ENCODE measurements at places on chromosomes 7 and 10.

DNA sequence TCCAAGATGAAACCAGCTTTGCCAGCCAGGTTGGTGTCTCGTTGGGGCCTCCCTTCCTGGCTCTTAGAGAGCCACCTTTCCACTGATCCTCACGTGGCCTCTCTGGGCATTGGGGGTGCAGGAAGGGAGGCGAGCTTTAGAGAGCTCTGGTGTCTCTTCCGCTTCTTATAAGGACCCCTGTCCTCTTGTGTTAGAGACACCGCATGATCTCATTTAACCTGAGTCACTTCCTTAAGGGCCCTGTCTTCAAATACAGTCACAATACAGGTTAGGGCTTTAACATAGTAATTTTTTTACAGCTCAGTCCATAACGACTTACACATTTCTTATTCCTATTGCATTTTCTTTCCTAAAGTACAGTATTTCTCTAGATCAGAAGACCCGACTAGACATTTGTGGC, 535.8 kb downstream of the SDK1 start:
- no peak for DNase-seq

- DNase-seq: no peak
Measured at GRCh38 chr10:114876602-114877300, 55.2 kb downstream of the FHIP2A start.

GRCh38 chr7:91683823-91684222, 196.7 kb downstream of the MTERF1 start:
- DNase-seq: peak; percentile 15

- DNase-seq: no peak
Measured at GRCh38 chr7:84629640-84630318, 435.2 kb upstream of the SEMA3A start.

DNA sequence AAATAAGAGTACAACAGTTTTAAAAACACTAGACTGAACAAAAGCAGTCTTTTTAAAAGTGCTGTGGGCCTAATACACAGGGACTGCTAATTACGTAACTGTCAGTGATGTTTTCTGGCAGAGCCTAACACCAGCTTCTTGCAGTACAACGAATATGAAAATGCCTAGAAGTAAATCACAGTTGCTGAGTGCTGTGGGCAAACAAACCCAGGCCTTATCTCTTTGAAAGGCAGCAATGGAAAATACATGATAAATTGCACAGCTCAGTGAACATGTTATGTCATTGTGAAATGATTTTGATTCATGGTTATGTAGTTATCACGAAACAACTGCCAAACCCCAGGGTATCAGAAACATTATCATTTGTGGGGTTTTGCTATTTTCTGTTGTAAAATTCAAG, 428.4 kb downstream of the GFRA1 start:
- DNase-seq: no peak

GRCh38 chr7:3673524-3673923, 372.5 kb downstream of the SDK1 start:
- no peak for DNase-seq

DNA sequence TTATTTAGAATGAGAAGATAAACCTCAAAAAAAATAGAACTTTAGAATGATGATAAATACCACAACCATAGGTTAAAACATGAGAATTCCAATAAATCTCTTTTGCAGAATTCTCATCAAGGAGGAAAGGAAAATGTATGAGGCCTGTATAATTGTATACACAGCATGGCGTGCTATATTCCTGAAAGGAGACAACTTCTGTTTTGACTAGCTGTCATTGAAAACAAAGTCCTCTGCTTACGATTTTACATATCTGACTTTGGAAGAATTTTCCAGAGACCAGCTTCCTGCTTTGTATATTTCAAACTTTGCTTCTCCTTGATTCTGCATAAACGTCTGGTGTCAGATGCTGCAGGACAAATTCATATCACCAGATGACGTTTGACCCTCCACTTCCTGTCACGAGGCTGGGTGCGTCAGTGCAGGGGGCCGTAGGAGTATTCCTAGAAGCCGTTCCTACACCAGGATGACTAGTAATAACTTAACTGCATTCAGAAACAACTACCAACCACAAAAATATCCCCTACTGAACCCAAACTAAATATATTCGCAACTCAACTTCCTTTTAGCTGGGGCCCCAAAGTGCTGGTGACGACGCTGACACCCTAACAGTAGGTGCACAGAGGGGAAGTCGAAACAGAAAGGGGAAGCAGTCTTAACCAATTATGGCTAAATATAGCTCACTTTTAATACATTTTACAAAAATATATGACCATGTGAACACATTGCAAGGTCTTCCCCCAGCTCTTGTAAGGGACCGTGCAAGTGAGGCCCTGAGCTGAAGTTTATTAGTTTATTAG, 178.6 kb upstream of the INHBA start:
- DNase-seq: no peak

DNA sequence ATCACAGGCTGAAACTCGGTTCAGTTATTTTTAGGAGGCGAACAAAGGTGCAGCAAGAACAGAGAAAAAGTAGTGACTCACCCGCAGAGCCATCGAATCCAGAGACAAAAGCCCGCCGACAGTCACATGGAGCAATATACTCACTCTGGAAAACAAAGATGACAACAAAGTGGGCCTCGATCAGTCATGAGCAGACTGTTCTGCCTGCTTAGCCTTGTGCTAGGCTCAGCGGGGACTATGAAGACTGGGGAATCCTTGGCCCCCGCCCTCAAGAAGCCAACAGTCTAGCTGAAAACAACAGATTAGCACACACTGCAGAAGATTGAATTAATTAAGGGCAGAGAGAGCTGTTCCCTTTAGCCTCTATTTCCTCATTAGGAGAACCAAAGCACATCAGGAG, 30.4 kb downstream of the XPNPEP1 start:
- DNase-seq: no peak

GRCh38 chr10:16271571-16271970, 165.2 kb upstream of the PTER start:
- no peak for DNase-seq

DNA sequence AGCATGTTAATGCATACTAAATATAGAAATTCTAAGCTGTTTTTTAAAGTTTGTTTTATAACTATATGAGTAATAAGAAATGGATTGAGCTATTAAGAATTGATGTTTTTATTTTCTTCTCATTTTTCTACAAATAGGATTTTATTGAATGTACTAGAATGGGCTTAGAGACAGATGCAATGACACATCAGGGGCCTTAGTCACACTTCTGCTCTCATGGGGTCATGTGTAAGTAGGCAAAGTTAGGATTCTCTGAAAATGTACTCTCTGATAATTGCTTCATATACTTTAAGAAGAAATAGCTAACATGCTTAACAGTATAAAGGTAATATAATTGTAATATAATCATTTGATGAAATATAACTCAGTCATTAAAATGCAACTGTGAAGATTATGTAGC, 154.6 kb downstream of the ZNF438 start:
- no peak for DNase-seq

DNA sequence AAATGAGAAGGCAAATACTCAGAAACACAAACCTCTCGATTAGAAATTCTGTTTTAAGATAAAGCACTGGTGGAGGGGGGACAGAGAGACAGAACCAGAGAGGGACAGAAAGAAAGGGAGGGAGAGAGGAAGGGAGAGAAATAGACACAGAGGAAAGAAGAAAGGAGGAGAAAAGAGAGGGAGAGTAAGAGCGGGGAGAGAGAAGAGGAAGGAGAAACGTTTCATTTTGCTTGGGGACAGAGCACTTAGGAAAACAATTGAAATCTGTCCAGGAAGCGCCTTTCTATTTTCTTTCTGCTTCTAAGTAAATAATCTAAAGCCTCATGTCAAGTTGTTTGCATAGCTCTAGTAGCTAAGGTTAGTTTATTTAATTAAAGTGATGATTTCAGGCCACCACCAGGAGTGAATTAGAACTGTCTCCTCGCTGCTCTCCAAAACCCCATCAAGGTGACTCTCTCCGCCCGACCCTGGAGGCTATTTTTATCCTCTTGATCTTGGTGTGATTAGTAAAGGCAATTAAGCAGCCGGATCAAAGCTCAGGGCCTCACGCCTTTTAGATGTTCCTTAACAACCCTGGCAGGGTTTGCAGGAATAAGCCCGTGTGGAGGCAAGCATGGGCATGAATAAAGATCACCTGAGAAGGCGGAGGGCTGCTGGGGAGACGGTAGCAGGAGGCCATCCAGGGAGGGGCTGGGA, 73.4 kb upstream of the INSIG1 start:
- peak; percentile 76 for DNase-seq

GRCh38 chr7:44333911-44334733, 8.7 kb upstream of the CAMK2B start:
- DNase-seq: no peak

DNA sequence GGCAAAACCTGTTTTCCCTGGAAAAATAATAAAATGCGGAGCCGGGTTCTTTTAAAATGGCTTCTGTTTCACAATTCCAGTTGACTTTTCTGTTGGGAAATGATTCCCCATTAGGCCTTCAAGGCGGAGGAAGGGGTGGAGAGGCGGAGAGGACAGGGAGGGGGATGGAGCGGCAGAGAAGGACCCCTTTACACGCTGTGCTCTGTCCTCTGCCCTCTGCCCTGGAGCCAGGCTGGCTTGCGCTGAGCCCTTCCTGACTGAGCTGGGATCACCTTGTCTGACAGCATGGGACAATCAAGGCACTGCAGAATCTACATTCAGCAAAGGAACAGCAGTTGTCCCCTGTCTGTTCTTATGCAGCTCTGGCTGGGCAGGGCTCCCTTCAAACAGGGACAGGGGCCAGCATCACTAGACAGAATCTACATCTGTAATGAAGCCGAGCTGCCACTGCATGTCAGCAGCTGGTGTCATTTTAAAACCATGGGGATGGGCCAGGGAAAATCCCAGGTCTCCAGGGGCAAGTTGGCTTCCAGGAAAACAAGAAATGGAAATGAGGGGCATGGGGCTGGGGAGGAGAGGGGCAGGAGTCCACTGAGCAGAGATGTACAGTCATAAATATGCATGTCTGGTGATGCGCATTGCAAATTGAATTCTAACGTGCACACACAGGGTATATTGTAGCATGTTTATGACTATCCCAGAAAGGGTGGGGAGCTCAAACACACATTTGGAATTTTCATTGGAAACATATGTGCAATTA, 120.0 kb downstream of the MKX start:
- DNase-seq: no peak

DNA sequence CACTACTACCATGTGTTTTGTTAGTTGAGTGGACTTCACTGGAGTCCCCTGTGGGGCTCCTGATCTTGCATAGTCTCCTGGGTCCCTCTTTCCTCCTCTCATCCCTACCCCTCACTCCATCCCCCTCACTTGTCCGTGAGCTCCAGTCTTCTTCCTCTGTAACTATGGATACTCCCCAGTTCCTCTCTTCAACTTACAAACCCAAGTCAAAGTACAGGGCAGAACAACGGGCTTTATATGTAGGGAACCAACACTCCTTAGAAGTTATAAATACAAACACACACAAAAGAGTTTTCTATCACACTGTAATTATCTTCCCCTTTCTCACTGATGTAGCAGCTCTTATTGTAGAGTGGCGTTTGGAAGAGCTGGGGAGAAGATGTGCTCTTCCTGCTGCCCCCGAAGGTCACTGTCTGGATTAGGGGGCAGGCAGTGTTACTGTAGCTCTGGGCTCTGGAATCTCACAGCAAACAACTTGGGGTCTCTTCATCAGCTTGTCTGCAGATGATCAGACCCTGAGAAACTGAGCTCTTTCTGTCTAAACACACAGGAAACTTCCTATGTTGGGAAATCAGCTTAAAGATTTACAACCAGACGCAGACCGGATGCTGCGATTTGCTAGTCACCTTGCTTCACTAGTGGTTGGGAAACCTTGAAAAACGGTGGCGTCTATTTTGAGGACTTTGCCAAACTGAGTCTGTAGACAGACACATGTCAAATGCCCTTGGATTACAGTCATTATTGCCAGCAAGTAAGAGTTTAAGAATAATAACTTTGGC, 13.6 kb downstream of the SNX10 start:
- no peak for DNase-seq

DNA sequence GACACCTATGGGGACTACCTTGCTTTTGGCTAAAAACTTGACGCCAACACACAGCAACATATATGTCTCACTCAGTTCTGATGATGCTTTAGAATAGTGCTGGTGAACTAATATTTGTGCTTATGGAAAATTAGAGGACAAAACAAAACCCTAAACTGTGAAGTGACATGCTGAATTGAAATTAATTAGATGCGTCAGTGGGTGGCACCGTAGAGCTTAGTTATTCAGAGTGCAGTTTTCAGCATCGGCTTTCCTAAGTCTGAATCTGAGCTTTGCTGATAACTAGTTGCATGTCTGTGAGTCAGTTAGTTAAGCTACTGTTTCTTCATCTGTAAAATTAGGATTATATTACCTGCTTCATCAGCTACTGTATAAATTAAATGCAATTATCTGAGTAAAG, 245.0 kb upstream of the SORCS1 start:
- no peak for DNase-seq

DNA sequence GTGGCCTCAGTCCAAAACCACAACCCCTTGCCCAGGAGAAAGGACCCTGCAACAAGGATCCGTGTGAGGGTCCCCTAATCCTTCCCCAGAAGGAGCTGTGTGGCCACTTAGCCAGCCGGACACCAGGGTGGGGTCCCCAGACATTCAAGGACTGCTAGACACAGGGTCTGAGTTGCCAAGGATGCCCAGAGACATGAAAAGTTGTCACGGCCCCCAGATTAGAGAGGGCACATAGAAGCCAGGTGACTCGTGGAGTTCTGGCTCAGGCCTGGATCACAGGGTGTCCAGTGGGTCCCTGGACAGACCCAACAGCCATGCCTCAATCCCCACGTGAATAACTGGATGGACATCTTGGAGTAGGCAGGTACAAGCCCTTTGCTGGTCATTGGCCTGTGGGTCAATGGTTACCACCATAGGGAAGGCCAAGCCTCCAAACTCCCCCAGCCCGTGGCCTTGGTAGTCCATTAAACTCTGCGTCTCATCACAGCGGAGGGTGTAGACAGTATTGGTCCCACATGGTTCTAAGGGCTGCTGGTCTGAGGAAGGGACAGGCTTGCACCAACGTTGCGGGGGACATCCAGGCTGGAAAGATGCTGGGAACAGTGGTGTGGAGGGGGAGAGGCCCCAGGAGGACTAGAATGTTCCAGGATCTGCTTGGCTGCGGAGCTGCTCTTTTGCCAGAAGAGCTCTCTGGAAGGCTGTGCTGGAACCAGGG, 205.9 kb upstream of the PPP2R2D start:
- DNase-seq: no peak

DNA sequence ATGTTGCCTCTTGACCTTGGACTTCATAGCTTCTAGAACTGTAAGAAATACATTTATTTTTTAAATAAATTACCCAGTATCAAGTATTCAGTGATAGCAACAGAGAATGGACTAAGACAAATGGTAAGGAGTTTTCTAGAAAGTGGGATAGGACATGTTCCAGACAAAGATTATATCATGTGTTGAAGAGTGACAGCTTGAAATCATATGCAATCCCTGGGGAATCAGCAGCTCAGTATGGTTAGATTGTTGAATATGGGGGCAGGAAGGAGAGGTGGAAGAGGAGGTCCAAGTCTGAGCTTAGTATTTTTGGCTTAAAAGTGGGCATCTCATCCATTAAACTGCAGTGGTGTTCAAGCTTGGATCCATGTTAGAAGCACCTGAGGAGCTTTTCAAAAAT, 74.1 kb downstream of the ENTPD1 start:
- DNase-seq: no peak

GRCh38 chr10:61751599-61751998, 88.9 kb downstream of the CABCOCO1 start:
- no peak for DNase-seq

- DNase-seq: no peak
Measured at GRCh38 chr7:28055161-28055544, 125.4 kb downstream of the JAZF1 start.

- DNase-seq: no peak
Measured at GRCh38 chr10:99966306-99966705, 43.4 kb downstream of the DNMBP start.

- DNase-seq: no peak
Measured at GRCh38 chr10:110212119-110213006, 5.0 kb downstream of the MXI1 start.

Data from NCI-H187 treated with DMSO at 0.1 percent for 48 hours (cell line).